AG04450 (cell line): ENCODE measurements at places on chromosomes 1 and 21.

DNA sequence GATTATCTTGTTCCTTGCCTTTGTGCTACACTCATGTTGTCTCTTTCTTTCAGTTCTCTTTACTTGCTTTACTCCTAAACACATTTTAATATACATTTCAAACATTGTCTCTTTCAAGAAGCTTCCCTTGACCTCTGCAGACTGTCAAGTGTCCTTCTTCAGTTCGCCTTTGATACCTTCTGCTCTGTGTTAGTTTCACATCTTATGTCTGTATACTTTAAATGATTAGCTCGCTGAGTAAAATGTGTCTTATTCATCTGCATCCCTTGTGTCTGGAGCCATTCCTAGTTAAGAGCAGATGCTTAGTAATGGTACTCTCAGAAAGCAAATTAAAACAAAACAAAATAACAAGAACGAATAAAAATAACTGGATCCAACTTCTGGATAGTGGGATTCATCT lies 303.3 kb downstream of the S1PR1 start:
- no peak for DNase-seq

DNA sequence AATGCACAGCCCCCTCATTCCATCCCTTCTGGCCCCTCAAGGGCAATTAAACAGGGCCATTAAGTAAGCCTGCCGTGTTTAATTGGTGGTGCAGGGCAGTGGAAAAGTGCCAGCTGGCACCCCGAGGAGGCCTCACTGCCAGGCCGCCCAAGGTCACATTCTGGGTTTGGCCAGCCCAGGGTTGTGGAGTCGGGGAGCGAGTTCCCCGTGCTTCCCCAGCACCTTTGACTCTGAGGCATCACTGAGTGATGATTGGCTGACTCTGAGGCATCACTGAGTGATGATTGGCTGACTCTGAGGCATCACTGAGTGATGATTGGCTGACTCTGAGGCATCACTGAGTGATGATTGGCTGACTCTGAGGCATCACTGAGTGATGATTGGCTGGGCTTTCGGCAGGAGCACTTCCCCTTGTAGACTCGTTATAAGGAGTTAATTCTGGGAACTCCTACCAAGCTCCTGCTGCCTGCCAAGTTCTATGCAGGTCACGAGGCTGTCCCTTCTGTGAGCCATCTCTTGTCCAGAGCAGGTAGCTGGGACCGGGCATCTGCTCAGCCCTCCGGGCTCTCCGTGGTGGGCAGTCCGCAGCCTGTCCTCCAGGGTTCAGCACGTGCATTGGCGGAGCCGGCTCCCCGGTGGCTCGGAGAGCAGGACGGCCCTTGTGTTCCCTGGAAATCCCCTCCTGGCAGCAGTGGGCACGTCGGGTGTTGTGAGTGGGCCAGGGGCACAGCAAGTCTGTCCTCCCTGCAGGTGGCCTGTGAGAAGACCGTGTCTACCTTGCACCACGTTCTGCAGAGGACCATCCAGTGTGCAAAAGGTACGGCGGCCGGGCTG lies 20.9 kb downstream of the CSTB start:
- DNase-seq = no peak

DNA sequence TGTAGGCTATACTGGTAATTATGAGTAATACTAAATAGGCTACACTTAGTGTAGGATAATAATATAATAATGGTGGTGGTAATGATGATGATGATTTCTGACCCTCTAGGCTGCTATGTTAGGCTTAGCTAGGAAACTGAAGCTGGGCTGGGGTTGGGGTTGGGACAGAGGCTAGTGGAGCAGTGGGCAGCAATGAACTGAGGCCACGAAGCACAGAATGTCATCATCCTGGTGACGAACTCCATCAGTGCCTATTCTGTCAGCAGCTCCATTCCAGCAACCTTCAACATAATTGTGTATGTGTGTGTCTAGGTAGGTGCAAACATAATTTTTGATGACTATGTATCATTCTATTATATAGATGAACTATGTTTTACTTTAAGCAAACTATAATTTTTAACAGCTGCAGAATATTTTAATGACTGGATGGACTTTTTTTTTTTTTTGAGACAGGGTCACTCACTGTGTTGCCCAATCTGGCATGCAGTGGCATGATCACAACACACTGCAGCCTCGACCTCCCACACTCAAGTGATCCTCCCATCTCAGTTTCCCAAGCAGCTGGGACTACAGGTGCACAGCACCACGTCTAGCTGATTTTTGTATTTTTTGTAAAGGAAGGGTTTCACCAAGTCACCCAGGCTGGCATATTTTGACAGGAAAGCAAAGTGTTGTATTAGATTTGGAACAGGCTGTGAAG lies 12.9 kb upstream of the CLIC4 start:
- DNase-seq = no peak

GRCh38 chr1:36859926-36860325 lies 174.4 kb downstream of the GRIK3 start:
- DNase-seq = no peak

- DNase-seq = no peak
Measured at GRCh38 chr1:12521096-12521495, 96.9 kb downstream of the DHRS3 start.
